ENCODE measurements at places on chromosomes 1 and 21.

DNA sequence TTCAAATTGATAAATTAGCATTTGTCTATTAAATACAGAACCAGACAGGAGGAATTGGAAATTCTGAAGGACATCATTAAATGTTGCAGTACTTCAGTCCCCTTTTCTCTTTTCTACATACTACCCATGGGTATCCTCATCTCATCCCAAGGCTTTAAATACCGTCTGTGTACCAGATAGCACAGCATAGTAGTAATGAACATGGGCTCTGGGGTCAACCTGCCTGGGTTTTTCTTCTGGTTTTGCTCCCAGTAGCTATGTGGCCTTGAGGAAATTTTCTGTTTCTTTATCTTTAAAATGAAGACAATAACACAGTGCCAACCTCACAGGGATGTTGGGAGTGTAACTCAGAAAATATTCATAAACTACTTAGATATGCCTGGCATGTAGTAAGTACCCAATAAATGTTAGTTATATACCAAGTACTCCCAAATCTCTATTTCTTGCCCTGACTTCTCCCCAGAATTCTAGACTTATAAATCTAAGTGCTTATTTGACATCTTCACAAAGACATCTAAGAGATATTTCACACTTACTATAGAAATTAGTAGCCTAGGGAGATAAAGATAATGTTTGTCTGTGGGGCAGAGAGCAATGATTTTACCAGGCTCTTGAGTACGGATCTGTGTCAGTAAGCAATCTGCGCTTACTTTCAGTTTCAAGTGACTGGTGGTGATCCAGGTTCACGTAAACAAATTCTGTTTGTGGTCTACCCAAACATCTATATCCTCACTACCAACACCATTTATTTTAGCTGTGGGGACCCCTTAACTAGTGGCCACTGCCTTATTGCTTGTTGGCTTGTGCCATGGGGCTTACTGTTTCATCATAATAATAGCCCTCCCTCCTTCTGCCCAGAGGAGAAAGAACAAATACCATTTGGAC lies 37.3 kb downstream of the VANGL2 start:
- no peak for DNase-seq

DNA sequence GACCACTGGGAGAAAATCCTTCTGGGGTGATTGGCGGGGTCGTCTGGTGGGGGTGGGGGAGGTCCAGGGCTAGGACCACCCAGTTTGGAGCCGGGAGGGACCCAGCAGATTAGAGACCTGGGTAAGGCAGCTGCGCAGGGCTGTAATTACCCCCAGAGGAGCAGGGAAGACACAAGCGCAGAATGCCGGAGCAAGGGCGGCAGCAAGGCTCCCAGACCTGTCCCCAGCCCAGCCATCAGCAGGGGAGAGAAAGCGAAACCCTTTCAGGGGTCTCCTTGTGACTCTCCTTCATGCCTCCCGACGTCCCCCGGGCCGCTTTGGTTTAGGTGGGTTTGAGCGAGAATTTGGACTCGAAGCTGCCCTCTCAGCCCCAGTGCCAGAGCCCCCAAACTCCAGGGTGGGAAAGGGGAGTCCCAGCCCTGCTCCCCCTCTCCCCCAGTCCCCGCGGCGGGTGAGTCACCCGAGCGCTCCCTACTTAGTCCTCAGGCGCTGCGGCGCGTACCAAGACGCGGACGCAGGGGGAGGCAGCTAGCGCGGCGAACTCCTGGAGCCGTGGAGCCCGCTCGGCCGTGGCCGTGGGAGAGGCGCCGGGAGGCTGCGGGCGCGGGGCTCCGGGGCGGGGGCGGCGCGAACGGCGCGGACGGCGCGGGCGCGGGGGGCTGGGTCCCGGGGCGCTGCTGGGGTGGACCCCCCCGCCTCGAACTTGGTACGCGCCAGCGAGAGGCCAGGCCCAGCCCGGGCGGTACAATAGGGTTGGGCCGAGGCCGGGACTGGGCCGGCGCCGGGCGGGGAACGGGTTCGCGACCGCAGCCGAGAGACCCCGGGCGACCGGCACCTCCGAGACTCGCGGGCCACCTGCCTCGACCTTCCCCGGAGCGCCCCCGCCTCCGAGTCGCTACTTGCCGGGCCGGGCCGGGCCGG lies at the start of gene MAP7D1:
Gene MAP7D1 (plus strand): TSS at position 753 of the 921 bp plus-strand sequence. CDS start 258 bp downstream, outside the sequence.
- DNase-seq: peak; percentile 79

DNA sequence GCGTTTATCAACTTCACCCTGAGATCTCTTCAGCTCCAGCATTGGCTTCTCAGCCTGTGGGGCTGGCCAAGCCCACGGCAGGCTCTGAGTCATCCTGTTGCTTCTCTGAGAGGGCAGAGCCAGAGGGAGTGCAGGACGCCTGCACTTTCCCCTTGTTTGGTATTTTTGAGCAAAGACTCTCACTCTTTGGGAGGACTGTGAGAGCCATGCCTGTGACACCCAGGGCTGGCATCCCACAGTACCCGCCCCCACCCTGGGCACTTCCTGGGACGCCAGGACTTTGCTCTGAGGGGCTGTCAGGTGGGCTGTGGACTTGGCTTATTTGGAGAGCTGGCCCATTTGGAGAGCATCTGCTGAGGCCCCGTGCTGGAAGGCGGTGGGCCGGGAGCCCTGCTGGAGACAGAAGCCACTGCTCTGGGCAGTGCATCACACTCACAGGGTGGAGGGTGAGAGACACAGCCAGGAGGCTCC lies 37.4 kb downstream of the VANGL1 start:
- no peak for DNase-seq

- no peak for DNase-seq
Observed at GRCh38 chr1:58629031-58629462, 52.0 kb upstream of the TACSTD2 start.

DNA sequence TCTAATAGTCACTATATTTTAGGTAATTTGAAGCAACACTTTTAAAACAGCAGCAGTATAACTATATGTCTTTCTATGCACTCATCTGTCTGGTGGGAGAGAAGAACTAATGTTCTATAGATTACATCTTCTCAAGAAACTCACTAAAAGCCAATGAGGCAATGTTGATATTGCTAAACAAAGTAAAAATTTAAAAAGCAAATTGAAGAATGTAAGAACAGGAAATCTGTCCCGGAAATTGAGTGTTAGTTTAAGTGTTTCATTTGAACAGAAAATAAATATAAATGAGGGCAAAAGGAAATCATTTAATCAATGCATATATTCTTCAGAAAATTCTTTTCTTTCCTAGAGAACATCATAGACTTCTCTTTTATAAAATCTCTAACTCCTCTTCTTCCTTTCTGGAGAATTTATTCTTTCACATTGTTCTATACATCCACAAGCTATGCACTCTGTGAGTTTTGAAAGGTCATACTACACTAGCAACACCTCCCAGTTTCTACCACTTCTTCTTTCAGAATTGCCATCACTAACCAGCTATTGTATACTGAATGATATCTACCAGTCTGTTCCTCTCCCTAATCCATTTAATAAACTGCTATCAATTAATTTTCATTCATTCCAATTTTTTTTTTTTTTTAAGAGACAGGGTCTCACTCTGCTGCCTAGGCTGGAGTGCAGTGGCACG lies 153.0 kb downstream of the USH2A start:
- DNase-seq: no peak

DNA sequence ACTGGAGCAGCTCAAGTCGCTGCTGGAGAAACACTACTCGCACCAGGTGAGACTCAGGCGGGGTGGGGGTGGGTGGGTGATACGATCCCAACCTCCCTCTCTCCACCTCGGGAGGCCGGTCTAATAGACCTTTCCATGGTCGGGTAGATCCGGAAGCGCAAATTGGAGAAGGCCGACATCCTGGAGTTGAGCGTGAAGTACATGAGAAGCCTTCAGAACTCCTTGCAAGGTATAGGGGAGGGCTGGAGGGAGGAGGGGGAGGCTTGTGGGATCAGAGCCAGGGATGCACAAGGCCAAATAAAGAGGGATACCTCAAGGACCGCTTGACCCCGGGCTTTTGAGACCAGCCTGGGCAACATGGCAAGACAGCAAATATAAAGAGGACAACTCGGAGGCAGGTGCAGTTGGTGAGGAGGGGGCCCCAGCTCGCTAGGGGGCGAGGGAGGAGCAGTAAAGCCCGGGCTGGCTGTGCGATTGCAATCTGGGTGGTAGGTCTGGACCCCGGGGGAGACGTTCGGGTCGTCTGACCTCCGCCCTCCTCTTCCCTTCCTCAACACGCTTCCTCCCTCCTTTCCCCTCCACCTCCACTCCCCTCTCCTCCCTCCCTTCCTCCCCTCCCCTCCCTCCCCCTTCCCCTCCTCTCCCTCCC lies 546 bp downstream of the HES3 start:
- no peak for DNase-seq

GRCh38 chr1:246753670-246754535 lies 29.7 kb downstream of the SCCPDH start:
- DNase-seq: no peak

Data from stimulated activated CD4-positive, alpha-beta T cell treated with anti-CD3 and anti-CD28 coated beads, Interleukin-15, amount 100 ng/mL, for 1 hour (primary cell).